Cardiac fibroblast (primary cell): ENCODE measurements at places on chromosomes 7 and 10.
A peak's percentile ranks its signal among the peaks of the same experiment; 100 is the strongest.

DNA sequence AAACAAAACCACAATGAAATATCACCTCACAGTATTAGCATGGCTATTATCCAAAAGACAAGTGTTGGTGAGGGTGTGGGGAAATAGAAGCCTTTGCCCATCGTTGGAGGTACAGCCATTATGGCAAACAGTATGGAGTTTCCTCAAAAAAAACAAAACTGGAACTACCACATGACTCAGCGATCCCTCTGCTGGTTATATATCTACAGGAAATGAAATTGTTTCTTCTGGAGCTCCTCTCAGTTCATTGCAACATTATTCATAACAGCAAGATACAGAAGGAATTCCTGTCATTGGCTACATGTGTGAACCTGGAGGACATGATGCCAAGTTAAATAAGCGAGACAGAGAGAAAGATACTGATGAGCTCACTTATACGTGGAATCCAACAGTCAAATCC lies 2.4 kb upstream of the UBE3C start:
- DNase-seq = peak; percentile 96

DNA sequence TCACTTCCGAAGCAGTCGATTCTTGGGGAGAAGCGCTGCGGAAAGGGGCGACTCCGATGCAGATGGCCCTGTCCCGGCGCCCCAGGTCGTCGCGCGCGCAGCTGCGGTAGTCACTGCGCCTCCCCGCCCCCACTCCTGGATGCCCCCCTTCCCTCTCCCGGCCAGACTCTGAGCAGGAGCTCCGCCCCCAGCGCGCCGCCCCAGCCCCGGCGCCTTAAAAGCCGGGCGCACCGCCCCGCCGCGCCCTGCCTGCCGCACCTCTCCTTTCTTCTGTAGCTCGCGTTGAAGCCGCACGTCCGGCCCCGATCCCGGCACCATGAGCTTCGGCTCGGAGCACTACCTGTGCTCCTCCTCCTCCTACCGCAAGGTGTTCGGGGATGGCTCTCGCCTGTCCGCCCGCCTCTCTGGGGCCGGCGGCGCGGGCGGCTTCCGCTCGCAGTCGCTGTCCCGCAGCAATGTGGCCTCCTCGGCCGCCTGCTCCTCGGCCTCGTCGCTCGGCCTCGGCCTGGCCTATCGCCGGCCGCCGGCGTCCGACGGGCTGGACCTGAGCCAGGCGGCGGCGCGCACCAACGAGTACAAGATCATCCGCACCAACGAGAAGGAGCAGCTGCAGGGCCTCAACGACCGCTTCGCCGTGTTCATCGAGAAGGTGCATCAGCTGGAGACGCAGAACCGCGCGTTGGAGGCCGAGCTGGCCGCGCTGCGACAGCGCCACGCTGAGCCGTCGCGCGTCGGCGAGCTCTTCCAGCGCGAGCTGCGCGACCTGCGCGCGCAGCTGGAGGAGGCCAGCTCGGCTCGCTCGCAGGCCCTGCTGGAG lies at the start of gene INA:
Gene INA, plus strand, starts transcription at position 243 of the 817 bp plus-strand sequence. Its CDS starts 74 bp downstream, at position 317.
- DNase-seq = peak; percentile 40

DNA sequence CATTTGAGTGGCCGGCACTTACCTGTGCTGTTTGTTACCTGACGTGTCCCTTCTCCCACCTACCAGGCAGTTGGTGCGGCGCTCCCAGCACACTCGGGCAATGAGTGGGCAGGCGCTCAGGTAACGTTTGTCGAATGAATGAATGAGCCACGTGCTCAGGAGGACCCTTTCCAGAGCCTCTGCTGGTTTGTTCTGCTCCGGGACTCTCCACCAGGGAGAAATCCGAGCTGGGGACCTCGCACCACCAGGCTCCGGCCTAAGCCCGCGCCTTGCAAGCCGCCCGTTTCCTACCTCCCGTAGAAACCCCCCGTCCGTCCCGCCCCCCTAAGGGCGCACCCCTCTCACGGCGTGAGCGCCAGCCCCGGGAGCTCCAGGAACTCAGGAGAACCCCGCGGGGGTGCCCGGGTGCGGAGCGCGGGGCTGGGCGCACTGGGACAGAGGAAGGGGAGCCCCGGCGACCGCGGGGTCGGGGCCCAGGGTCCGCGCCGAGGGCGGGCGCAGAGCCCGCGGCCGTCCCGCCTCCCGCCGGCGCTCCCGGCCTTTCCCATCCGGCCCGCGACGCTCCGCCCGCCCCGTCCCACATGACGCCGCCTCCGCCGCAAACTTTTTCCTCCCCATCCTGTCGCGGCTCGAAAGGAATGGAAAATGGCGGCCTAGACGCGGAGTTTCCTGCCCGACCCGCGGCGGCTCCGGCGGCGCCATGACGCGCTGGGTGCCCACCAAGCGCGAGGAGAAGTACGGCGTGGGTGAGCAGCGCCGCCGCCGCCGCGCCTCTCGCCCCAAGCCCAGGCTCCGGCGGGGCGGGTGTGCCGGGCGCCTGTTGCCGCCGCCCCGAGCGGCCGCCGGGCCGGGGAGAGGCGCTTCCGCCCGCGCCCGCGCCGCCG lies at the start of gene DOCK1:
Gene DOCK1, plus strand, starts transcription at position 611 of the 884 bp plus-strand sequence. Its CDS starts 90 bp downstream, at position 701.
- peak; percentile 77 for DNase-seq

- peak; percentile 90 for DNase-seq
Measured at GRCh38 chr10:26486990-26487850, 49.1 kb downstream of the APBB1IP start.

GRCh38 chr10:70350501-70350900 lies 31.9 kb downstream of the LRRC20 start:
- no peak for DNase-seq

GRCh38 chr7:41731493-41732435 lies 28.9 kb upstream of the INHBA start:
- peak; percentile 25 for DNase-seq

- DNase-seq = no peak
Measured at GRCh38 chr7:127628445-127628844, 10.5 kb upstream of the PAX4 start.

DNA sequence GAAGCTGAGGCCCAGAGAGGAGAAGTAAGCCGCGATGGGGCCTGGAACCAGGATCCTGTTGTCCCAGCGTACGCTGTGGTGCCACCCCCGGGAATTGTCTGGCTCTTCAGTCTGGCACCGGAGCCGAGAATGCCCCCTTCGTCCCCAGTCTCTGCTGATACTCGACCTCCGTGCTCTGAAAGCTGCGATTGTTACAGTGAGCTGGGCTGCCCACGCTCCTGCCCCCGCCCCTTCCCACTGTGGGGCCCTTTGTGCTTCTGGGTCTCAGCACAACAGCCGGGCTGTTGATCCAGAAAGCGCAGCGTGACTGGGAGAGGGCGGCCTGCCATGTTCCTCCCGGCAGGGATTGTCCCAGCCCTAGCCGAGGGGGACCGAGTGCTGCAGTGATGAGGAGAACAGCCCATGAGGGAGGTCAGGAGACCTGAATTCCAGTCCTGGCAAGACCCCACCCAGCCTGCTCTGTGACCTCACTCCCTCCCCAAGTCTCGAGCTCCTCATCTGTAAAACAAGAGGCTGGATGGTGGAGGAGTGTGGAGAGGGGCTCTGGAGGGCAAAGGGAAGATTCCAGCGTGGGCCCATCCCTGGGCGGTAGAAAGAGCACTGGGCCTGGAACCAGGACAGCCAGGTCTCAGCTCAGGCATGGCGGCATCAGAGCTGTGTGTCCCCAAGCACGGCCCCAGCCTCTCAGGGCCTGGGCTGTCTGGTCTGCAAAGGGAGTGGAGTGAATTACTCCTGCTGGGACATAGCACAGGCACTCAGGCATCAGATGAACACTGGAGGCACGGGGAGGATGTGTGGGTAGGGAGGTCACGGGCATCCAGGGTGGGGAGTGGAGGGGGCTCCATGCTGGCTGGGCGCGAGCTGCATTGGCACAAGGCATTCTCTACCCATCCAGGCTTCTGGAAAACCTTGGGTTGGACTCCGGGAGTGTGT lies 43.6 kb downstream of the TSPAN15 start:
- DNase-seq = no peak

DNA sequence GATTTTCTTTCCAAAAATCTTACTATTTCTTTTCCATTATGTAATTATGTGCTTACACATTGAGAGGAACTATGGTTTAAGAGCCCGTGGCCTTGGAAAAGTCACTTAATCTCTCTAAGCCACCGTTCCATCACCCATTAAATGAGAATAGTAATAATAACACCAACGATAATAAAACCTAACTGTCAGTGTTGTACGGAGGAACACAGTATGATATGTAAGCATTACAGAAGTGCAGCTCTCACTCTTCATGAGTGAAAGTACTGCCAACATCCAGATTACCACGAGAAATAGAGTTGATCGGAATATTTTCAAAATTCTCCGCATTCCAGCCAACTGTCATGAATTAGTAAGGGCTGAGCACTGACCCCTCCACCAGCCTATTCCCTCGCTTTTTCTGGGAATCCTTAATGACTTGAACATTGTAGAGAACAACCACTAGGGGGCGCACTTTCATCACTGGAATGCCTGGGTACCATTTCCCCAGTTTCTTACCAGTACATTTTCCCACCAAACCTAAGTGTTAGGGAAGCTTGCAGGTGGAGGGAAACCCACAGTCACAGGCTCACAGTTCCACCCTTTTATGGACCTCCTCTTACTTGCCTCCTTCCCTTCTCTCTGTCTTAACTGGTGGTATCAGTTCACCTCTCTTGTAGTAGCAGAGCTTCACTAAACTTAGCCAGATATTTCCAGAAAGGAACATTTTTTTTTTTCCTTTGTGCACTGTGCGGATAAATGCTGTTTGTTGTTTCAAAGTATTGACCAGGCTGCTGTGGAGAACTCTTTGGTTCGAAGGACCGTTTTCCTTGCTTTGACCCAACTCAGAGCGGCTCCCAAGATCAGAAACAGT lies 27.8 kb downstream of the NKX2-3 start:
- DNase-seq = peak; percentile 59

DNA sequence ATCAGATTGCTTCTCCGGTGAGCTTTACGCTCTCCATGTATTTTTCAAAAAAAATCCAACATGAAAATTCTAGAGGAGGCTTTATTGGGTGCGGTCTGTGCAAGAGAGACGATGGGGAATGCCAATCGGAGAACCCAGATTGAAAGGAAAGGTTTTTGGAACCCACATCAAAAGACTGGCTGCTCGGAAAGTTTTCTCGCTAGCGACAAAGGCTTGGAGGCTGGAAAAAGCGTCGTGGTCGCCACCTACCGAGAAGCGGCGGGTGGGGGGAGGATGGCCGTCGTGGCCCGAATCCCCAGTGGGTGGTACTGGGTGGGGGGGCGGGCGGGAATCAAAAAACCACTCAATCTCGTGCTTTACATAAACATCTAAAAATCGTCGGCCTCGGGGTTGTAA lies 1.1 kb upstream of the GTF2I start:
- DNase-seq = peak; percentile 32

DNA sequence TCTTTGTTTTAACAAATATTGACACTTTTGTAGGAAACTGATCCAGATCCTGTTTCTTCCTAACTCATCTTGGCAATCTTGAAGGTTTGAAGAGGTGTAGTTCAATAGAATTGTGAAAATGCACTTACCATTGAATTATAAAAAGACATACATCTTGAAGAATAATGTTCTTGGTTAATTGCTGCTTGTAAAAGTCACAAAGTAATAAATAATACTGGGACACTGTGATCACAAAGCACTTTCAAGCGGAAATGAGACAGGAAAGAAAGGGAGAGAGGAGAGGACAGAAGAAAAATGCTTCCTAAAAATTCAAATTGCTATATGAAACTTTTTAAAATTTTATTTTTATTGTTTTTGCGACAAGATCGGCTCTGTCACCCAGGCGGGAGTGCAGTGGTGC lies 15.2 kb upstream of the NFE2L3 start:
- no peak for DNase-seq

DNA sequence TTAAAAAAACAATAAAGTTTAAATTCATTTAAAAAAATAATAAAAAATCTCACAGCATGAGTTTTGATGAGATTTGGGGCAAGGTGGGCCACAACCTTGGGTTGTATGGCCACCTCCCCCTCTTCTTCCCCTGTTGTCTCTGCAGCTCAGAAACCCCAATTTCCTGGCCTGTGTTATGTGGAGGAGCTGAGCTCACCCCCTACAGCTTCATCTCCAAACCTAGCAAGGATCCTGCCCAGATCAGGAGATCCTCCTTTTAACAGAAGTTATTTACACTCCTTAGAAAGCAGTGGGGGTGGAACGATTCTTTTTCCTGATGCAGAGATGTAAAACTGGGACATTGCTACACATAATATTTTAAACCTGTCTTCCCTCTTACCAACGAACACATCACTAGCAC lies 6.9 kb upstream of the SH2D4B start:
- DNase-seq = no peak

DNA sequence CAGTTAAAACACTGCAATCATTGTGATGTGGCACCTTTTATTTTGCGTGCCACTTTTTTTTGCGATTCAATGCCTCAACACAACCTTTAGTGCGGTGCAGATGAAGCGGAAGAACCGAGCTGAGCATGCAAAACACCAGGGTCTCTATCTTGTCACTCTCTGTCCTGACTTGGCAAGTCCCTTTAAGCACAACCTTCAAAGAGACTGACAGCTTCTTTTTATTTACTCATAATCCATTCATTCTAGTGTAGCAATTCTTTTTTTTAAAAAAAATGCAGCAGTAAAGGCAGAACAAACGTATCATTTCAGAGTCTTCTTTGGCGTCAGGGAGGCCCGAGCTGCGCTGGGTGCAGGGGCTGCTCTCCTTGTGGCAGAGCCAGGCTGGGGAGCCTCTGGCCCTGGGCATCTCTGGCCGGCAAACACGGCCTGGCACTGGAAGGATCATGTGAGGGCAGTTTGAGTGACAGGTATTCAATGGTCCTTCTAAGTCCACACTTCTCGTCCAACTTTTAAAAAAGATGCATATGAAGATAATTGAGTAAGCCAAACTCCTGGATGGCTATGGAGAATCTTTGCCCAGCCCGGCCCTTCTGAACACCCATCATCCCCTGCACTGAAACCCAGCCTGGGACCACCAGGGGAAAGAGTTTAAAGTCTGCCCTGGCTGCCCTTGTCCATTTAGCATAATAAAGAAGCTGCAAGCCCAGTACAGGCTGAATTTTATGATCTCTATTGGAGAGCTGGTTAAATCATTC lies 3.9 kb downstream of the PTF1A start:
- DNase-seq = no peak

DNA sequence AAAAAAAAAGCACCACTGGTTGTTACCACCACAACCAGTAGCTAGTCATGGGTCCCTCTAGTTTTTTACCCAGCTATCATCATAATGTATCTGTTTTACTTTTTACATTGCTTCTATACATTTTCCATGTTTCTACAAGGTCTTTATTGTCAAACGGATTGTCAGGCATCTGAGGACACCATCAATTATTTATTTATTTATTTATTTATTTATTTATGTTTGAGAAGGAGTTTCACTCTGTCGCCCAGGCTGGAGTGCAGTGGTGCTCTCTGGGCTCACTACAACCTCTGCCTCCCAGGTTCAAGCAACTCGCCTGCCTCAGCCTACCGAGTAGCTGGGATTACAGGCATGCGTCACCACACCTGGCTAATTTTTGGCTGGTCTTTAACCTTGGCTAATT lies 29.0 kb upstream of the HNRNPH3 start:
- no peak for DNase-seq

GRCh38 chr7:96663457-96663856 lies 46.2 kb downstream of the SEM1 start:
- no peak for DNase-seq

DNA sequence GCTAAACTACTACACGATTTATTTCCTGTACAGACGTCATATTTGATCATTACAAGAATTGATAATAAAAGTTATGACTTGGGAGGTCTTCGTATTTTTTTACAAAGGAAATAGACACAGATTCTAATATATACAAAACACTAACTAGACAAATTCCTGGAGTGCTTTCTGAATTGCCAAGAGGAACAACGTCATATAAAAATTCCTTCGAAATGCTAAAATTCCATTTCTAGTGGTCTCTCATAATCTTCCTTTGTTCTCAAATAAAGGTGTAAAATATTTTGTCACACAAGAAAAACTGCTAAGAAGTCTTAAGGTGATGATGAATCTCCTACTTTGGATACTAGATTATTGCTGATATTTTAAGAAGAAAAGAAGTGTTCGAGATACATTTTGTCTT lies 85.4 kb downstream of the CDK6 start:
- DNase-seq = no peak

- peak; percentile 85 for DNase-seq
Measured at GRCh38 chr10:34526186-34526585, 288.9 kb downstream of the PARD3 start.
